ENCODE measurements at places on chromosomes 4 and X.

DNA sequence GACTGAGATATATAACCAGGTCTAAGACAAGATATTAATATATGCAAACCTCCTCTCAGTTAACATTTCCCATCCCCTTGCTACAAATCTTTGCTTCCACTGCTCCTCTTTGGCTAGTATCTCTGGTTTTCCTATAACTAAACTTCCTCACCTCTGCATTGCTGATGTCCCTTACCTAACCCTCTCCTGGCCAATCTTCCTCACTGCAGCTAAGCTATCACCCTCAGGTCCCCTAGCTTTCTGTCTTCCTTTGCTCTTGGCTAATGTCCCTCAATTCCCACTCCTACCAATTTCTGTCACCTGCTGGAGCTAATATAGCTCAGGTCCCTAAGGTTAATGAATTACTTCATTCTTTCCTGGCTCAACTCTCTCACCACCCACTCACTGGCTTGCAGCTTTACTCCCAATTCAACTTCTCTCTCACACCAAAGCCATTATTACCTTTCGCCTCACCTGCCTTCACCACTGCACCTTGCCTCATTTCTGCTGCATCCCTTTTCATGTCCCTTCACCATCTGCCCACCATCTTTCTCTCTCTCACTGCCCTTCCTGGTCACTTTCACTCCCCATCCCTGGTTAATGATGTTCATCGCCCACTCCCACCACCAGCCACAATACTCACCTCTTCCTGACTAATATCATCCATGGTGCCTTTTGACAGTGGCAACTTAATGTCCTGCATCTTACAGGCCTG is 26.7 kb downstream of the SMC1A start:
- no peak for DNase-seq

DNA sequence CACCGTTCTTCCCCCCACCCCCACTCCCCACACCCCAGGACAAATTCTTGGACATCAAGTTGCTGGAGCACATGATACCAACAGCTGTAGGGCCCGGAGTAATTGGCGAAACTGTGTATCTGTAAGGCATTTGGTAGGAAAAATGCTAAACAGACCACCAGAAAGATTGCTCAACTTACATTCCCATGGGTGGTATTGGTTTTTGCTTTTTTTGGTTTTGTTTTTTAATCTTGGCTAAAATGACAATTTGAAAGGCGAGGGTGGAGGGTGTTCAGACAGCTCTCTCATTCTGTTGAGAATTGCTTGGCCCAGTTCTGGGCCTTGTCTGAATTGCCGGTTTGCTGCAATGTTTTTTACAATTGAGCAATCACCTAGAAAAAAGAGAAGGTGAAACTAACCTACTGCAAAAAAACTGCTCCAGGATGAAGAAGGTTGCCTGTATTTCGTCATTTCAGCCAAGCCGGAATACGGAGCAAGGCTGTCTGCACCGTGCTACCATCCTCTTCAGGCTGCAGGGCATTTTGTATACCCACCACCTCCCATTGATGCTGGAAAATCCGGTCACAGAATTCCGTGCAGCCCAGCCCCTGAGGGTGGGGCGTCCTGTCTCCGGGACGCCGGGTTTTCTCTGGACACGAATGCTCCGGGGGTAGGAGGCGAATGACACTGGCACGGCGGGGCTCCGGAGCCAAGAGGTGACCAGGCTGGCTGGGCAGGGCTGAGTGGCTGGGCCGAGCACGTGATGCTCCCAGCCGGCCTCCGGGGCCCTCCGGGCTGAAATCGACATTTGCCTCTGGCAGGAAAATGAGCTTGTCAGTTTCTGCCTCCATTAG is at the start of gene CLCN4:
TSS of gene CLCN4 (plus strand) at position 777 of the 833 bp plus-strand sequence. CDS start 28,058 bp downstream, outside the sequence.
- DNase-seq, result no peak

DNA sequence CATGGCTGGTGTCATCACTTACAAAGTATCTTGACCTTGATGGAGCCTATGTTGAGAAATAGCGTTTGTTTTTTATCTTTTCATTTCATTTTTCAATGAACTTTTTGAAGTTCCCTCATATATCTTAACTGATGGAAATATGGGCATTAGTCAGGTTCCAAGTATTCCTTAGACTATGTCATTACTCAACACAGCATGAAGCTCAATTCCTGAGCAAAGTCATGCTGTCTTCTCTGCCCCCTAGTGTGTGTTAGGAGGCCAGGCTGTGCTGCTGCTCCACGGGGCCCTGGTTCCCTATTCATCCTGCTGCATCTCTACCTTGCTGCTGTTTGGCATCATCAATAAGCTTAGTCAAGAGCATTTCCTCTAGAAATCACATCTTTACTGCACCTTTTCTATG is 40.9 kb downstream of the GPR143 start:
- DNase-seq, result no peak

DNA sequence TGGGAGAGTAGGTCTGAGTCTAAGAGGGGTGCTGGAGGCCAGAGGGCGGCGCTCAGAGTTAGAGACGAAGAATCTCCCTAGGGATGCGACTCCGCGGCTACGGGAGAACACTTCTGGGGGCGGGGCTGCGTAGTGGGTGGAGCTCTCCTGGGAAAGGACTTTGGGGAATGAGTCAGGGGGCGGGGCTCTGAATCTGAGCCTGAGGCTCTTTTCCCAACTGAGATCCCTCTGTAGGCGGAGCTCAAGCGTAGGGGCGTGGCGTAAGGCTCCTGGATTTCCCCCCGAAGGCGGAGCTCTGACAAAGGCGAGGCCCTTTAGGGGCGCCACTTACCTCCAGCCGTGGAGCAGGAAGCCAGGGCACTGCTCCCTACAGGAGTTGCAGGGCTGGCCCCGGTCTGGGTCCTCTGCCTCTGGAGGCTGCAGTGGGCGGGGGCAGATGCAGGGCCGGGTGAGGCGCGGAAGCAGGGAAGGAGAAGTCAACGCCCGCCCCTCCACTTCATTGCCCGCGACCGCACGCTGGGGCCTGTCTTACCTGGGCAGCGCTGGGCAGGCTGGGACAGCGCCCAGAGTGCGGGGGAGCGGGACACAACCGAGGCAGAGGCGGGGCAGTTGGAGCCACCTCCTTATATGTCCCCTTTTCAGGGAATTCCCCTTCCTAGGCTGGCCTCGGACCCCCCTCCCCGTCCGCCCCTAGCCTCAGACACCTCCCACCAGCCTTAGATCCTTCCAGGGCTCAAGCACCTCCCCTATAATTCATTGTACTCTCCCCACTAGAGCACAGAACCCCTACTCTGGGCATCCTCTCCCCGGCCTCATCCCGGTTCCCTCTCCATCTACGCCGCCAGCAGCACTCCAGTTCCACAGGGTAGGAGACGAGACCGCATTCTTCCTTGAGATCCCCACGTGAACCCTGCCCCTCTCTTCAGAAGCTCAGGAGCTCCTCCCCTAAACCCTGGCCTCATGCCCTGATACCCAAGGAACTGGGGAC is 1.6 kb downstream of the PRICKLE3 start:
- no peak for DNase-seq

- no peak for DNase-seq
Measured at GRCh38 chrX:119880076-119880475, 8.4 kb downstream of the NDUFA1 start.

GRCh38 chr4:47334652-47335051 is 128.8 kb downstream of the COMMD8 start:
- no peak for DNase-seq

- no peak for DNase-seq
Measured at GRCh38 chrX:50827996-50828395, 14.0 kb upstream of the SHROOM4 start.

DNA sequence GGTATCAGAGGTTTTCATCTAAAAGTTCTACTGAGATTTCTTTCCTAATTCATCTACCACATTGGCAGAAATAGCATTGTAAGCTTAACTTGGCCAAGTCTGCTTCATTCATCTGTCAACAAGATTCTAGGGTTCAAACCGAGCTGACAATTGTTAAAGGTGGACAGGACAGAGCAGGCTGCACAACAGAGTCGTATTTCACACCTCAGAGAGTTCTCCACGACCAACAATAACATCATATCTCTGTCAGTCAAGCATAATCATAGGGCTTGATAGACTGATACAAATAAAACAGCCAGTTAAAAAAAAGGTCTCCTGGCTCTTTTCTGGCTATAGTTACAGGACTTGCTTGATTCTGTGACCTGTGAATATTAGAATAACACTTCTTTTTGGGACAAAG is 259.2 kb downstream of the COL25A1 start:
- no peak for DNase-seq

DNA sequence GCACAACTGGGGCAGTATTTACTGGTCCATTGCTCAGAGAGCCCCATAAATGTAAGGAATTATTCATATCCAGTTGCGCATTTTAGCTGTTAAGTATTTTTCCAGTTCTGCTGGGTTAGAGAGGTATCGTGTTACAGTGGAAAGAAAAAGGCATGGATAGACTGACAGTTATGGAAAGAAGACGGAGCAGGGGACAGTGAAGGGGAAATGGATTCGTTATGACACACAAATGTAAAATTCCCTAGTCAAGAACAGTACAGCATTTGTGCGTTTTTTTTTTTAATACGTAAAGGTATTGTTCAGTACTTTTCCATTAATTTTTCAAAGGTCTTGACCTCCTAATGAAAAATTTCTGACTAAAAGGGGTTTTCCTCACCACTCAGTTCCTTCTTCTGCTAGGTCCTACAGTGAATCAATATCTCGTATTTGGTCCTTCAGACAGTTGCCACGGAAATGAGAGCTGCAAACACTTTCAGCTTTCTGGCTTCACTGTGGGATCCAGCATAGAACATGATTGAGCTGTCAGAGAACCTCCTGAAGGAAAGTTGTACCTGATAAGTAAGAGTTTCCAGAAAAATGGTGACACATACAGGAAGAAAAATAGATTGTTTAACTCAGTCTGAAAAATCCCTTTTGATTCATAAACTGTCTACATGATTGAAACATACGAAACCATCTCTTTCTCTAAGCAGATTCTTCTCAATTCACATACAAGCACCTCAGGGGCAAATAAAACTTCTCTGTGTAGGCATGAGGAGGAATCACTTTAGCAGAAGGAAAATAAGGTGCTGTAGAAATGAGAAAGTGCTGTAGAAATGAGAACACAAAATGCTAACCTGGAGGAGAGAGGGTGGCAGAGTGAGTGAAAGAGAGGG is 21.8 kb upstream of the BBS12 start:
- no peak for DNase-seq

- DNase-seq, result no peak
Measured at GRCh38 chrX:13808293-13808692, 8.6 kb downstream of the GPM6B start.

- DNase-seq, result no peak
Measured at GRCh38 chr4:156201050-156201449, 247.4 kb upstream of the CTSO start.

GRCh38 chr4:83267121-83267829 is 17.3 kb downstream of the COQ2 start:
- DNase-seq, result no peak

DNA sequence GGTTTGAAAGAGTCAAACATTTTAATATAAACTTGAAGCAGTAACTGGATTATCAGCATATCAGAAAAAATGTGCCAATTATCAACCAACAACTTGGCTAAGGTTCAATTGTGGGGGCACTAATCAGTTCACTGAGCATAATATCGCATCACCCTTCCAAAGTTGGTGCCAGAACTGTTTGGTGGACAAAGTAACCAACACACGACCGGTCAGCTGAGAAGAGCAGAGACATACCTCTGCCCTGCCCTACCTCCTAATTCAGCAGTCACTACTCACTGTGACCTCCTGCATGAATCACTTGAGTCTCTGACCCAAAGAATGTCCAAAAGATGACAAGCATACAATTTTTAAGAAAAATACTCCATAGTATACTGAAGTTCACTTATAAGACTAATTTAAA is 53.2 kb downstream of the TSPAN5 start:
- DNase-seq, result no peak

DNA sequence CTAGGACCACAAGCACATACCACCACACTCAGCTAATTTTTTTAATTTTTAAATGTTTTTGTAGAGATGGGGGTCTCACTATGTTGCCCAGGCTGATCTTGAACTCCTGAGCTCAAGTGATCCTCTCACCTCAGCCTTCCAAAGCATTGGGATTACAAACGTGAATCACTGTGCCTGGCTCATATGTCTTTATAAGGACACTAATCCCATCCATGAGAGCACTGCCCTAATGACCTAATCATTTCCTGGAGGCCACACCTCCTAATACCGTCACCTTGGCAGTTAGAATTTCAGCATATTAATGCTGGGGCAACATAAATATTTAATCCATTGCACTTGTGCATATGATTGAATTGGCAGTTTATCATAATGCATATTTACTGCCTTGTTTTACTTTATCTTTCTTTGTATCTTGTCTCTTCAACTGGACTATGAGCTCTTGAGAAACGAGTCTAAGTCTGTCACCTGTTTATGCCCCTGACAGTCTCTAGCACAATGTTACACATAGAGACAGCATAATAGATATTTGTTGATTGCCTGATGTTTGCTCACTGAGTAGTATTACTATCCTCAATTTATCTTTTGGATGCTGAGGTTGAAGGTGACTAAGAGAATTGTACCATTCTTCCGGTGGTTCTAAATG is 172.0 kb downstream of the AASDH start:
- DNase-seq, result no peak

DNA sequence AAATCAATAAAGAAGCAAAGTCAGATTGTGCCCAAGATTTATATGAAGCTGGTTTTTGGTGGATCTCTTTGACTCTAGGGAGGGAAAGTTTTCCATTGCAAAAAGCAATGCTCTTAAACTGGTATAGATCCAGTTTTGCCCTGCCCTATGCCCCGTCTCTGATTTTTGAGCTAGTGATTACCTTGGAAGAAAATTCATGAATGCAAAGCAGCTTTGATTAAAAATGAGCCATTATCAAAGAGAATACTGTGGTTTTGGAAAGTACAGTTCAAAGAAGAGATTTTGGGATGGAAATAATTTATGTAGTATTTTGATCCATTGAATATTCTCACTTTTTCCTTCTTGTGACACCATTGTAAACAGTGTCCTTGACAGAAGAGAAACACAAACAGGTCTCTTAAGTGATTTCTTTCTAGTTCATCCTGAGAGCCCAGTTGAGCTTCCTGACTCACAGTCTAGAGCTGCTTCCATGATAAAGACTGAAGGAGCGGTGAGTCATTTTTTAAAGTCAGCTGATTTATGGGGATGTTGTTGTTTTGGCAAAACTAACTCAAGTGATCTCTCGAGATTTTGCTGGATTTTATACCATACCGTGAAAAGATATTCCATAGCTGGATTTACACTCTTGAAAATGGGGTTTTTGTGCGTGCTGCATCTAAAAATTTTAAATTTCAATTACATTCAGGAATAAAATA is 76.7 kb downstream of the AFF1 start:
- no peak for DNase-seq

Data from activated CD8-positive, alpha-beta memory T cell treated with anti-CD3 and anti-CD28 coated beads, Interleukin-2, amount 50 U/mL, for 4 hours (primary cell).